ENCODE measurements at places on chromosomes 11 and 22. TPM values are rescaled to one million over a fixed set of nuclear protein-coding genes. Genes with fewer than 3 reads are reported as not detected.

DNA sequence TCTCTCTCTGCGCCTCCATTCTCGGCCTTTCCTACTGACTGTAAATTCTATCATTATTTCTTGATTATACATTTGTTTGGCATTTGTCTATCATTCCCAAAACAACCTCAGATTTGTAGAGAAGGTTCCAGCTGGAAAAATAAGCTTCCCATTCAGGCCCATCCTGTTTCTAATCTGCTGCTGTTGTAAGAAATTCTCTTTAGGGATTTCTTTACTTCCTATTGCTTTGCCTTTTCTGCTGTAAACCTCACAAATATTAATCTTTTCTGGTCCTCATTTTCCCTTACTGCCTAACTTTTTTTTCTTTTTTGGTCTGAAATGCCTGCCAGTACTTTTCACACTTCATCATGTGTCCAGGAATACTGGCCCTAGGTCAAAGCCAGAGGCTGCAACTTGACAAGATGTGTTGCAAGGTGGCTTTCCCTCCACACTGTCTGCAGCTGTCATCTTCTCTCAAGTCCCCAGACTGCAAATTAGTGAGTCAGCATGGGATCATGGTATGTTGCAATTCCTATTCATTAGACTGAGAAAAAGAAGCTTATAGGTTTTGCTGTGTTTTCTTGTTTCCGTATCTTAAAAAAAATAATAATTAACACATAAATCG, 858.7 kb upstream of the CHORDC1 start:
- H3K4me1 ChIP-seq = no peaks in the 10 kb centered on the region
- DNase-seq = no peak
- no peaks in the 10 kb centered on the region for H3K27me3 ChIP-seq
- no peaks in the 10 kb centered on the region for H3K36me3 ChIP-seq
- no peak overlapping the region for H3K27ac ChIP-seq

DNA sequence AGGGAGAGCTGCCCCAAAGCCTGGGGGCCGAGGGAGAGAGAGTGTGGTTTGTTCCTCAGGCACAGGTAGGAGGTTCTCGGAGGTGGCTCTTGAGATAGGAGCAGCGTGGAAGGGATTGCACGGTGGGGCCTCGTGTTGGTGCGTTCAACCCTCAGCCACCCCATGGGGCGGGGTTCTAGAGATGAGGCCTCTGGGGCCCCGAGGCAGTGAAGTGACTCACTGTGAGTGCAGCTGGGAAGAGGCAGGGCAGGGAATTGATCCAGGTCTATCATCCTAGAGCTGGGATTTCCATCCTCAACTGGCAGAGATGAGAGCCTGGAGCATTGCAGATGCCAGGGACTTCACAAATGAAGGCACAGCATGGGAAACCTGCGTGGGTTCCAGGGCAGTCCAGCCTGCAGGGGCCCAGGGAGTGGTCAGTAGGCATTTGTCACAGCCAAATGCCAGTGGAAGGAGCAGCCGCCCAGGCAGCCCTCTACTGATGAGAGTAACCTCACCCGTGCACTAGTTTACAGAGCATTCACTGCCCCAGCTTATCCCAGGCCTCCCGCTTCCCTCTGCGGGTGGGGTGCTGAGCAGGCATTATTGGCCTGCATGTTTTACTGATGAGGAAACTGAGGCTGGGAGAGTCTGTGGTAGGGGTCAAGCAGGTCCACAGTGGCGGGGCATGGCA, 5.1 kb upstream of the SMARCB1 start:
- H3K27ac ChIP-seq = peak overlapping the region; percentile 27
- no peaks in the 10 kb centered on the region for H3K27me3 ChIP-seq
- peaks cover 3% of the 10 kb centered on the region for H3K4me1 ChIP-seq
- H3K36me3 ChIP-seq = no peaks in the 10 kb centered on the region
- no peak overlapping the region for H3K4me3 ChIP-seq

DNA sequence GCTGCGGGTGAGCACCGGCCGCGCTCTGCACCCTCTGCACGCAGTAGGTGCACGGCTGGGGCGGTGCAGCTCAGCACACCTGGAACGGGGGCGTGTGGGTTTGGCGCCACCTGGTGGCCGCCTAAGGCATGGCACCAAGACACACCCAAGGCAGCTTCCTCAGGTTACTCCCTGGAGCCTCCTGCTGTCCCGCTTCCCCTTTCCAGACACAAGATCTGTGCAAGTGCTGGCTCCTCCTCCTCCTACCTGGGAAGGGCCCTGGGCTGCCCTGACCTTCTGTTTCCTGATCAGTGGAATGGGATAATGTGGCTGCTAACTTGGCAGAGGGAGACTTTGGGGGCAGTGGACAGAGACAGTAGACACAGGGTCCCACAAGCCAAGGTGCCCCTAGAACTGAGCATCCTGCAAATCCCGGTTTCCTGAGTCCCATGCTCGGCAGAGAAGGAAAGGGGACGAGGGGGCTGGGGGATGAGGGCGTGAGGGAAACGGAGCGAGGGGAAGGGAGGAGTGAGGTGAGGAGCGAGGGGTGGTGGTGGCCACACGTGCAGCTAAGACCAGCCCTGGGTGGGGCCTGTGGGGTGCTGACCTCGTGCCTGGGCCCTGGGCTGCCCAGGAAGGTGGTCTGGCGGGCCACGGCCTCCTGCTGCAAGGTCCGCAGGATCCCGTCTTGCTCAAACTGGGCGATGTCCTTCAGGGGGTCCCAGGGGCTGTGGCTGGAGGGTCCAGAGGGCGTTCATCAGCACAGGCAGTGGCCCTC, 34.8 kb upstream of the CARS1 start:
- no peak overlapping the region for H3K27ac ChIP-seq
- peaks cover 8% of the 10 kb centered on the region for H3K27me3 ChIP-seq
- H3K4me3 ChIP-seq = peak overlapping the region; percentile 7
- peaks cover 7% of the 10 kb centered on the region for H3K4me1 ChIP-seq

DNA sequence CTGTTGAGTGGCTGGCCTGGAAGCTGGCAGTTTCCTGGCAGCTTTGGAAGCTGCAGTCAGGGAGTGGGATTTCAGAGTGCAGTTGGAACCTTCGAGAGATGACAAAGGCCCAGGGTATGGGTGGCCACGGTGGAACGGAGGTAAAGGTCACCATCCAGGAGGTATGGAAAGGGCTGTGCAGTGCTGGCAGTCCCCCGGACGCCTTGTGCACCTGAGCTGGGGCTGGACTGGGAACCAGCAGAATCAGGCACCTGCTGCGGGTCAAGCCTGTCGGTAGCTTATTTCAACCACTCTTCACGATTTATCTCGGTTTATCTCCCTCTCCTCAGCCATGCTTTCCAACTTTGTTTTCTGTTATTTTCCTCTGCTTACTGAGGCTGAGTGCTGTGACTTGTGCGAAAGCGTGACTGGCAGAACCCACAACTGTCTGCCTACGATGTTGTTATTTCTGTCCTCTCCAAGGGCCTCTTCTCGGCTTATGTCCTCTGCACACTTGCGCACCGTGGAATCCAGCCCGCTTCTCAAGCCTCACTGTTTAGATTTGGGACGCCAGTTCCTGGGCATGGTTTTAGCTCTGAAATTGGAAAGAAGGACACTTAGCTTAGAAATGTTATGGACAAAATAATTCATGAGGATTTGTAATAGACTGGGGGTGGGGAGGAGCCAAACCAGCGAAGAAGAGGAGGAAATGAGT, 24.0 kb upstream of the ATXN10 start:
- no peak overlapping the region for H3K27ac ChIP-seq
- peaks cover 4% of the 10 kb centered on the region for H3K36me3 ChIP-seq
- peaks cover 69% of the 10 kb centered on the region for H3K27me3 ChIP-seq
- H3K4me1 ChIP-seq = peaks cover 8% of the 10 kb centered on the region
- H3K4me3 ChIP-seq = no peak overlapping the region
- DNase-seq = no peak

DNA sequence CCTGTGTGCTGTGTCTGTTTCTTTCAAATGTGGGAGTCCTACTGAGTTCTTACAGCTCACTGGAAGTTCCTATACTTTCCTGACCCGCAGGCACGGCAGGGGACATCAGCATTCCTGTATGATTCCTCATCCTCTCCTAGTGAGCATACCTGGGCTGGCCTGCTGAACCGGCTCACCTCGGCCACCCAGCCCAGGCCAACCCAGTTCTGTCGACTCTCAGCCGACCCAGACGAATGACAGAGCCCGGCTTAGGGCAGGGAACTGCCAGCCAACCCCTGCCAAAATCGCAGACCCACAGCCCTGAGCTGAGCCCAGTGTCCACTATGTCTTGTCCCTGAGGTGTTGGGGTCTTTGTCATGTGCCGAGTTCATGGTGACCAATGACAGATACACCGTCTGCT, 339.7 kb downstream of the BRD1 start:
- no peak overlapping the region for H3K4me3 ChIP-seq
- no peaks in the 10 kb centered on the region for H3K27me3 ChIP-seq
- H3K36me3 ChIP-seq = no peaks in the 10 kb centered on the region
- no peak for DNase-seq
- H3K4me1 ChIP-seq = peaks cover 4% of the 10 kb centered on the region

GRCh38 chr11:113287801-113288200, 26.6 kb upstream of the TTC12 start:
- no peak overlapping the region for H3K4me3 ChIP-seq
- no peak for DNase-seq
- no peaks in the 10 kb centered on the region for H3K36me3 ChIP-seq
- no peaks in the 10 kb centered on the region for H3K4me1 ChIP-seq

DNA sequence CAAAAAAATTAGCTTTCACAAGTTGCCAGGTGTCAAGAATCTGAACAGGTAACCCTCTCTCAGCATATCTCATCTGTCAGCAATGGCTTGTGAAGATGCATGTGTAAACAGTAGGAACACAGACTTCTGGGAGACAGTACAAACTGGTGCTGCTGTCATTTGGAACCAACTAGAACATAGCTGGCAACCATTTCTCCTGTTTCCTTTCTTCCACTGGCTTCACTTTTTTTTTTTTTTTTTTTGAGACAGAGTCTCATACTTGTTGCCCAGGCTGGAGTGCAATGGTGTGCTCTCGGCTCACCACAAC, 2.1 kb upstream of the PIK3C2A start:
- H3K36me3 ChIP-seq = peaks cover 3% of the 10 kb centered on the region
- H3K27ac ChIP-seq = peak overlapping the region; percentile 76
- peaks cover 19% of the 10 kb centered on the region for H3K4me1 ChIP-seq
- H3K27me3 ChIP-seq = no peaks in the 10 kb centered on the region
- DNase-seq = no peak

- H3K4me3 ChIP-seq = no peak overlapping the region
- H3K27me3 ChIP-seq = no peaks in the 10 kb centered on the region
- DNase-seq = no peak
- no peaks in the 10 kb centered on the region for H3K36me3 ChIP-seq
- no peak overlapping the region for H3K27ac ChIP-seq
Measured at GRCh38 chr11:1181420-1181819, 23.7 kb downstream of the MUC5AC start.

DNA sequence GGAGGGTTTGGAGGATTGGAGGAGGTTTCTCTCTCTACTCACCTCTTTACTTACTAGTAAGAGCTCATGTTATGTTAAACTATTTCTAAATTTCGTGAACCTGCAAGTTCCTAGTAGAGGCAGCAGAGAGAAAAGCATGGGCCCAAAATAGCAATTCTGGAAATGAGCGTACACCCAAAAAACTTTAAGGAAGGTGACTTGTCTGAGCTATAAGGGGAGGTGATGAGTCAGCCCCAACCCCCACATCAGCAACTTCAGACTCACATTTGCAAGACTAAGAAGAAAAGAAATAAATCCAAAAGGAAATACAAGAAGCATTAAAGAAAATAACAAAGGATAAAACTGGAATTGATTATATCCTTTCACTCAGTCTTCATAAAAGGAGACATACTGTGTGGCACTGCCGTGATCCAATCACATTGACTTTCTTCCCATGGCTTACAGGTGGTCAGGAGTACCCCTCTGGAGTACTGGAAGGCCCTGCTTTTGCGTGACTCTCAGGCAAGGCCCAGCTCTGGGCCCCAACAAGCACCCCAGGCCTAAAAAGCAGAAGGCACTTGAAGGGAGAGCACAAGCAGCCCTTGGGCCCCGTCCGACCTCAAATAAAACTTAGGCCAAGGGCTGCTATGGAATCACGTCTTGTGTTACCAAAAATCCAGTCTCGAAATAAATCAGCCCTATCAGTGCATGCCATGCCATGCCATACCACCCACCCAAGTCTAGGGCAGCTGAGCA, 14.3 kb downstream of the PACSIN2 start:
- peaks cover 63% of the 10 kb centered on the region for H3K4me1 ChIP-seq
- H3K36me3 ChIP-seq = no peaks in the 10 kb centered on the region
- peak overlapping the region; percentile 60 for H3K27ac ChIP-seq
- DNase-seq = no peak
- no peaks in the 10 kb centered on the region for H3K27me3 ChIP-seq
- H3K4me3 ChIP-seq = no peak overlapping the region

DNA sequence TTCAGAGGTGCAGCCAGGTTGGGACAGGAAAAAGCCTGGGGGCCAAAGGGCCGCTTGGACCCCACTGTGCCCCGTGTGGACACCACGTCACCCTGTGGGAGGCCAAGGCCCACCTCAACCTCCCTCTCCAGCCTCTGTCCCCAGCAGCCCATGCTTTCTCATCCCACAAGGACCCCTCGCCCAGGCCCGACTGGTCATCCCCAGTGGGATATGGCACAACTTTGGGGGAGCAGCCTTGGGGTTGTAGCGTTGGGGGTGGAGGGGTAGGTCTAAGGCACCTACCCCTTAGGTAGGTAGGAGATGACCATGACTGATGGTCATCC, 44.0 kb downstream of the IGF2 start:
- no peak for DNase-seq
- no peaks in the 10 kb centered on the region for H3K36me3 ChIP-seq
- H3K27ac ChIP-seq = no peak overlapping the region

The PHF21B gene
- not detected for total RNA-seq

The TPBGL gene
- total RNA-seq = 0.42 TPM

The CNGA4 gene
- total RNA-seq = 0.15 TPM

The OR5AR1 gene
- not detected for total RNA-seq
